Activated CD8-positive, alpha-beta T cell treated with anti-CD3 and anti-CD28 coated beads for 36 hours (primary cell): ENCODE measurements at places on chromosomes 7 and 10.

- H3K4me1 ChIP-seq: no peaks in the 10 kb centered on the region
- no peak overlapping the region for H3K27ac ChIP-seq
- no peaks in the 10 kb centered on the region for H3K27me3 ChIP-seq
- peaks cover 24% of the 10 kb centered on the region for H3K36me3 ChIP-seq
These were observed 28.4 kb downstream of the DAGLB start for GRCh38 chr7:6419310-6419773.

GRCh38 chr7:50056131-50056530 lies 36.9 kb downstream of the ZPBP start:
- H3K4me1 ChIP-seq: no peaks in the 10 kb centered on the region
- H3K27ac ChIP-seq: no peak overlapping the region
- no peaks in the 10 kb centered on the region for H3K36me3 ChIP-seq
- H3K4me3 ChIP-seq: no peak overlapping the region

GRCh38 chr7:85095366-85095765 lies 91.5 kb downstream of the SEMA3D start:
- no peaks in the 10 kb centered on the region for H3K27me3 ChIP-seq
- H3K27ac ChIP-seq: no peak overlapping the region
- no peaks in the 10 kb centered on the region for H3K4me1 ChIP-seq

GRCh38 chr10:25954851-25955250 lies 20.8 kb downstream of the MYO3A start:
- H3K36me3 ChIP-seq: peaks cover 1% of the 10 kb centered on the region
- H3K4me3 ChIP-seq: no peak overlapping the region
- peaks cover 9% of the 10 kb centered on the region for H3K27me3 ChIP-seq
- no peak overlapping the region for H3K27ac ChIP-seq
- no peak for DNase-seq

DNA sequence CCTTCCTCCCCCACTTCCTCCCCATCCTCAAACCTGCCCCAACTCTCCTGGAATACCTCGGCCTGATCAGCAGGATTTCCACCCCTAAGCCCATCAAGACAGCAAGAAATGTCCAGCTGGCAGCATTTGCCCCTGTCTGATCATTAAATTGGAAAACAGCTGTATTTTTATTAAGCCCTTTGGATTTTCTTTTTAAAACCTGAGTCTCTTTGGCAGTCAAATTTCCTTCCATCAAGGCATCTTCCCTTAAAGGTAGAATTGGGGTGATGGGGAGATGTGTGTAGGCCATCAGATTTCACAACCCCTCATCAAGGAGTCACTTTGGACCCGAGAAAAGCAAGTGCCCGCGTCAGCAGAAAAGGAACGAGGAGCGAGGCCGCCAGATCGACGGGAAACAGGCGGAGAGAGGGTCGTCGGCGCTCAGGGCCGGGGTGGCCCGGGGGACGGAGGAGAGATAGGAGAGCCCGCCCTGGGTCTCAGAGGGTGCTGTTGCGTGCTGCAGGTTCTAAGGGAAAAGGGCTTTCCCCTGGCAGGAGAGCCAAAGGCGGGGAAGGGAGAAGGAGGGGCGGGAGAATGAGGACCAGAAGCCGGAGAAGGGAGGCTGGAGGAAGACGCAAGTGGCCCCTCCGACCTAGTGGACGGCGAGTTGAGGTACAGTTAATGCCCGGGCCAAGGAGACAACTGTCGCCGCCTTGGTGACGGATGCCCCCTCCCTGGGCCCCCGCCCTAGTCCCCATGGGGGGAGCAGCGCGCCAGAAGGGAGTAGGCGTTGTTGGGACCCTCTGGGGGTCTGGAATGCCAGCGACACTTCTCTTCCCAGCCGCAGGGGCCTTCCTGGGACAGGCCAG lies 11.5 kb upstream of the GATA3 start:
- DNase-seq: no peak
- H3K4me1 ChIP-seq: peaks cover 60% of the 10 kb centered on the region
- peaks cover 2% of the 10 kb centered on the region for H3K36me3 ChIP-seq
- H3K4me3 ChIP-seq: peak overlapping the region; percentile 6
- H3K27me3 ChIP-seq: peaks cover 97% of the 10 kb centered on the region
- H3K27ac ChIP-seq: no peak overlapping the region

GRCh38 chr10:6470894-6471618 lies 109.0 kb downstream of the PRKCQ start:
- H3K27ac ChIP-seq: peak overlapping the region; percentile 40
- peaks cover 74% of the 10 kb centered on the region for H3K36me3 ChIP-seq
- peaks cover 66% of the 10 kb centered on the region for H3K4me1 ChIP-seq
- H3K4me3 ChIP-seq: no peak overlapping the region
- no peak for DNase-seq

DNA sequence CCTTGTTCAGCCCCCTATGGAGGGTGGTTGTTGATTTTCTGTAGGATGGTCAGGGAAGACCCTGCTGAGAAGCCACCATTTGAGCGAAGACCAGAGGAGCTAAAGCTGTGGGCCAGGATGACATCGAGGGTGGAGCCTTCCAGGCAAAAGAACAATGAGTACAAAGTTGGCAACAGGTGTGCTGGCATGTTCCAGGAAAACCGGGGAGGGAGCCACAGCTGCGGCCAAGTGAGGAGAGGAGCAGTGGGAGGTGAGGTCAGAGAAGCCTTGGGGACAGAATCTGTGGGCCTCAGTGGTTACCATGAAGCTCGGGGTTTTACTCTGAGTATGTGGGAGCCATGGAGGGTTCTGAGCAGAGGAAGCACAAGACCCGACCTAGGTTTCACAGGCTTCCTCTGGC lies 75.6 kb upstream of the ZNF479 start:
- no peaks in the 10 kb centered on the region for H3K4me1 ChIP-seq
- no peak overlapping the region for H3K4me3 ChIP-seq
- no peaks in the 10 kb centered on the region for H3K36me3 ChIP-seq
- no peak for DNase-seq
- no peaks in the 10 kb centered on the region for H3K27me3 ChIP-seq

- no peaks in the 10 kb centered on the region for H3K36me3 ChIP-seq
- no peak overlapping the region for H3K27ac ChIP-seq
- no peaks in the 10 kb centered on the region for H3K4me1 ChIP-seq
- no peak for DNase-seq
These were observed 780.0 kb downstream of the SORCS1 start for GRCh38 chr10:106384496-106384895.

DNA sequence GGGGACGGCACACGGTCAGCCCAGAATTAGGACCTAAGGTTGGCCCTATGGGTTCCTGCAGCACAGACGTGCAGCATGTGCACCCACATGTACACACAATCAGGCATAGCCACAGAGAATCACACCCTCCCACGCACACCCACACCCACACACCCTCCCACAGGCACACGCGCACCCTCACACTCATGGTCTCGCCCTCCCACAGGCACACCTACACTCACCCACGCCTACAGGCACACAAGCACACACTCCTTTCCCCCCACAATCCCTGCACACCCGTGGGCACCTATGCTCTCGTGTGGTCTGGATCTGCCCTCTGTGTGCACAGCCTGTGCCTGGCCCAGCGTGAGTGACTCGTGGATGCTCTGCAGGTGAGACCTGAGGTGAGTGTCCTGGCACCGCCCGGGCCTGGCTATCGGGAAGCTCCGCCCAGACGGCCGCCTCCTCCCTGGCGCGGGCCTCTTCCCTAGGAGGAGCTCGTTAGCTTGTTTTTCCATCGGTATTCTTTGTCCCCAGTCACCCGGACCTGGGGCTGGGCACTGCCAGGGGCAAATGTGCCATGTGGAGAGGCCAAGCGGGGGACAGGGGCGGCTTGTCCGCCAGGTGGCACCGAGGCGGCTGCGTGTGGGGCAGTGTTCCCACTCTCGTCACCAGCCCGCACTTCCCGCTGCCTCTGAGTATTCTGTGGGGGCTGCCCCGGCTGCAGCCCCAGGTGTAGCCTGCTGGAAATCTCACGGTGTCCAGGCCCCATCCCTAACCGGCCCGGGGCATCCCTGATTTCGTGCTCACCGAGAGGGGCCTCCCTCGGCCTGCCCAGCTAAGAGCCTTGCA lies 110.2 kb upstream of the FAM20C start:
- no peak for DNase-seq
- no peaks in the 10 kb centered on the region for H3K36me3 ChIP-seq
- H3K4me1 ChIP-seq: no peaks in the 10 kb centered on the region
- no peak overlapping the region for H3K27ac ChIP-seq

DNA sequence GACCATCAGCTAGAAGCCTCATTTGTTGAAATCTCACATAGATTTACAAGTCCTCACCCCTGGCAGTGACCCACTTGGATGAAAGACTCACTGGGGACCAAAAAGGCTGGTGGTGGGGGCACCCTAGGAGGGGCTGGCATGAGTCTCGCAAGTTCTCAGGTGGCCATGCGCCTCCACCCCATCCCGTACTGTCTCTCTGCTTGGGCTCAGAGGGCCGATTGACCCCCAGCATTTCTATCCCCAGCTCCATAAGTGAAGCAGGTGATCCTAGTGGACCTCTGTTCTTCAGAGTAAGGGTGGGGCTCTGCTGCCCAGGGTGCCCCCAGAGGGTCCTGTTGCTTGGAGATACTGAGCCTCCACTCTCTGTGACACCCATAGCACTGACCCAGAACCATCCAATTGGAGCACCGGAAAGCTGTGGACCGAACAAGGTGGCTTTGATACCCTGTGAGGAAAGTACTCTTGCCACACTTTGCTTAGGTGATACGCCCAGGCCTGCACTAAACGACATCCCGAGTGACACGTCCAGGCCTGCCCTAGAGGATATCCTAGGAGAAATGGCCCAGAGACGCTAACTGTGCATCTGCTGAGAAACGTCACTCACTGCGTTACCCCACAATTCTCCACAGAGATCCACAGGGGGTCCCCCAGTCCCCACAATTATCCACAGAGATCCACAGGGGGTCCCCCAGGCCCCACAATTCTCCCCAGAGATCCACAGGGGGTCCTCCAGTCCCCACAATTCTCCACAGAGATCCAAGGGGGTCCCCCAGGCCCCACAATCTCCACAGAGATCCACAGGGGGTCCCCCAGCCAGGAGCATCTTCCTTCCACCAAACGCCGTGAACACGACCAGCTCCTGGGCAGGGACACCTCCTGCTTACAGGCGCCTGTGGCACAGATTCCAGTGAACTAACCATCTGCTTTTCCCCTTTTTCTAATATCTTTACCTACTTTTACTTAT lies 262.9 kb downstream of the PTPRN2 start:
- no peak overlapping the region for H3K4me3 ChIP-seq
- H3K4me1 ChIP-seq: no peaks in the 10 kb centered on the region
- no peak for DNase-seq
- H3K27me3 ChIP-seq: peaks cover 8% of the 10 kb centered on the region

DNA sequence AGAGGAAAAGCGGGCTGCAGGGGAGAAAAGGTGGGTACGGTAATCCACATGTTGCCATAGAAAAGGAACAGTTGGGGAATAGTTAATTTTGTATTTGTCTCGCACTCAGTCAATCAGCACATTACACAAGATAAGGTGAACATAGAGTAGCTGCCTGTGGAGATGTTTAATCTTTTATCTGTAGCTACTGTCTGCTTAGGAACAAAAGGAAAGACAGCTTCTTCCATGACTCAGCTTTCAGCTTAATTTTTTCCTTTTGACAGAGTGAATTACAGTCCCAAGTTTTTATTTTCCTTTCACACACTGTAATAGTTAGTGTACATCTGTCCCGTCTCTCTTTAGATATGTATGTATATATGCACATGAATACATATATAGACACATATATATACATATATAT lies 39.3 kb upstream of the PODXL start:
- no peak for DNase-seq
- H3K27ac ChIP-seq: no peak overlapping the region
- no peak overlapping the region for H3K4me3 ChIP-seq
- H3K36me3 ChIP-seq: no peaks in the 10 kb centered on the region
- H3K27me3 ChIP-seq: peaks cover 5% of the 10 kb centered on the region

- H3K4me3 ChIP-seq: no peak overlapping the region
- H3K27ac ChIP-seq: no peak overlapping the region
- DNase-seq: no peak
- H3K27me3 ChIP-seq: no peaks in the 10 kb centered on the region
- H3K36me3 ChIP-seq: no peaks in the 10 kb centered on the region
These were observed 18.5 kb upstream of the FOXL3 start for GRCh38 chr7:271266-272107.

DNA sequence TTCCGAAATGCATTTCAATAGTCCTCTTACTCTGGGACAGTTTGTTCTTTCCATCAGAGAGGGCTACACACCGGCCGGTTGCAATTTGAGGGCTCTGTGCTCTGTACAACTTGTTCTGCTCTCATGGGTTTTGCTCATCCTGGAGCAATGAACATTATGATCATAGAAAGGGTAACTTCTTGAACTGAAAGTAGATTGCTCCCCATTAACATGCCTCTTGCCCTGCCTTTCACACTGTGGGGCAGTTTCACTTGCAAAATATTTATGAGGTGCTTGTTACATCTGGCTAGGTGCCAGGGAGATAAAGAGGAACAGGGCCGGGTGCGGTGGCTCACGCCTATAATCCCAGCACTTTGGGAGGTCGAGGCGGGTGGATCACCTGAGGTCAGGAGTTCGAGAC lies 97.3 kb upstream of the MPP7 start:
- no peak for DNase-seq
- no peak overlapping the region for H3K4me3 ChIP-seq
- H3K36me3 ChIP-seq: no peaks in the 10 kb centered on the region

DNA sequence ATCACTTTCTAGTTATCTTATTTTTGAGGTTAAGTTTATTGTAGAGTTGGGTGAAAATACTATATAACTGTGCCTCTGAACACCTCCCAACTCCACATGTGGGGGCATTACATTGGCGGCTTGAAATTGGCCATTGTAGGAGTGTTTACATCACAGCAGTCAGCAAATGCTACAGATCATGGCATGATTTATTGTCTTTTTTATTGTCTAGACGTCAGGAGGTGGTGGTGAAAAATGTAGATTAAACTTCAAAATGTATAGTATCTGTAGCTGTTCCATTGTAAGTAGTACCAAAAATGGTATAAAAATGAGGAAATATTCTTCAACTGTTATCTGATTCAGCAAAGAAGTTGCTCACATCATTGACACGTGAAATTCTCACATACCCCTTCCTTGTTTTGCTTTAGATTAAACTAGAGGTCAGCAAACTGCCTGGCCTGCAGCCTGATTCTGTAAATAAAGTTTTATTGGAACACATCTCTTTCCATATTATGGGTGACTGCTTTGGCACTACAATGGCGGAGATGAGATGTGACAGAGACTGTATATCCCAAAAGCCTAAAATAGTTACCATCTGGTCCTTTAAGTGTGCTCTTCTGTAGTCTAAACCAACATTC lies 35.0 kb downstream of the TAF3 start:
- H3K27me3 ChIP-seq: no peaks in the 10 kb centered on the region
- no peak overlapping the region for H3K27ac ChIP-seq
- no peak for DNase-seq
- H3K4me3 ChIP-seq: no peak overlapping the region
- peaks cover 7% of the 10 kb centered on the region for H3K36me3 ChIP-seq
- H3K4me1 ChIP-seq: peaks cover 10% of the 10 kb centered on the region

DNA sequence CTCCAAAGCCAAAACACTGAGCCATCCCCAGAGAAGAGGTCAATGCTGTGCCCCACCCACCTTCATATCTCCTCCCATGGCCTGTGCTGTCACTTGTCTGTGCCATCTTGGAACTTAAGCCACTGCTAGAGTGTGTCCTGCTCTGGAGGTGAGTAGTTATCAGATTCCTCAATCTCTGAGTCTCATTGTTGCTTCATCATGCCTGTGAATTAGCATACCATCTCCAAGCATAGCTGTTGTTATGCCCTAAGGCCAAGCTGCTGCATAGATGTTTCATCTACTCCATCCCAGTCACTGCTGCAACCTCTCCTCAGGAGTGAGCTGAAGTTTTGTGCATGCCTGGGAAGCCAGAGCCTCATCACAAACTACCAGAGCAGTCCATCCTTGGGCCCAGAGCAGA lies 349.0 kb downstream of the ZWINT start:
- no peak overlapping the region for H3K27ac ChIP-seq
- H3K4me1 ChIP-seq: no peaks in the 10 kb centered on the region
- no peaks in the 10 kb centered on the region for H3K36me3 ChIP-seq
- DNase-seq: no peak
- H3K27me3 ChIP-seq: no peaks in the 10 kb centered on the region
